ENCODE measurements at places on chromosomes 11 and 22.

DNA sequence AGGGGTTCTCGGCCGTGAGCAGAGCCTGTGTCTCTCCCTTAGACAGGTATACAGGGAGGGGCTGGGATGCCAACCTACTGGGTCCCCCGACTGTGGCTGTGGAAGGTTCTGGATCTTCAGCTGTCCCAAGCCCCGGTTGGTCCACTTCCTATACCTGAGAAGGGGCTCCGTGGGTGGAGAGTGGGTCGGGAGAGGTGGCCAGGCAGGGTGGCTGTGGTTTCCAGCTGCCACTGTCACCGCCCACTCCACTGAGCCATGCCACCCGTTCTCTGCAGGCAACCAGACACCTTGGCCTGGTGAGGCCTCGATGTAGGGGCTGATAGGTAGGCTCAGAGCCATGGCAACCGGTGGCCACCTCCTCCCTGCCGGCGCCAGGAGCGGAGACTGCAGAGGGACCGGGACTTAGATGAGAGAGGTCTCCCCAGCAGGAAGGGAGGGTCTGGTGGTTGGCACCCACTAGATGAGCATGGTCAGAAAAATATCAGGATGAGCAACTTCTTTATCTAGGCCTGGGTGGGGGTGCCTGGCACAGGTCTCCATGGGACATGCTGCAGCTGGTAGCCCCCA, 53.8 kb downstream of the TRIOBP start:
- no peak for DNase-seq

DNA sequence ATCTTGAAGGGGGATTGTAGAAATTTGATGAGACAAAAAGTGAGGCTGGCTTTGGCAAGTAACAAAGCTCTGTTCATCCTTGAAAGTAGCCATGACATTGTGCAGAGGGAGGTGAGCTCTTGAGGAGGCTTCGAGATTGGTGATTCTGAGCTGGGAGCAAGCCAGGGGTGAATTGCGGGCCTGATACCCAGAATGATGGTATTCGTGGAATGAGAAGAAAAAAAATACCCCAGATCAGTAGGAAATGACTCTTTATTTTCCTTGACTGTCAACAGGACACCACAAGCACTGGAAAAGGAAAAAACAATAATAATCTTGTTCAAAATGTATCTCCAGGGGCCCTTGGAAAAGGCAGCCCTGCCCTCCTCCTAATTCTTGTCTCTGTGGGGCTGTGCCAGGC, 62.7 kb downstream of the TSPAN18 start:
- DNase-seq = no peak

DNA sequence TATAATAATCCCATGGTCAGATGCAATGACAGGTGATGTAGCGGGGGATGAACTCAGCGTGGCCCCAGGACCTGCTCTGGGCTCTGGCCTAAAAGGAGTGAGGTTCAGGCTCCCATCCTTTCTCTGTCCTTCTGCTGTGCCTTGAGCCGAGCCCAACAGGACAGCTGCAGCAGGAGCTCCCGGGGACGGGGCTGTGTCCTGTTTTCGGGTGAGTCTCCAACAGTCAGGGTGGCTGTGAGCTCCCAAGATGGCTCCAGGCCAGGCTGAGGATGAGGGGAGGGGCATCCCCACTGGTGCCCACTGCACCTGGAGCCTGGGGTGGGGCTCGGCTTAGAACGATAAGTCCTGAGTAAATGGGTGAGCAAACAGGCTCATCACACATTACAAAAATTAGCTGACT, 1385.0 kb downstream of the BRD1 start:
- no peak for DNase-seq

DNA sequence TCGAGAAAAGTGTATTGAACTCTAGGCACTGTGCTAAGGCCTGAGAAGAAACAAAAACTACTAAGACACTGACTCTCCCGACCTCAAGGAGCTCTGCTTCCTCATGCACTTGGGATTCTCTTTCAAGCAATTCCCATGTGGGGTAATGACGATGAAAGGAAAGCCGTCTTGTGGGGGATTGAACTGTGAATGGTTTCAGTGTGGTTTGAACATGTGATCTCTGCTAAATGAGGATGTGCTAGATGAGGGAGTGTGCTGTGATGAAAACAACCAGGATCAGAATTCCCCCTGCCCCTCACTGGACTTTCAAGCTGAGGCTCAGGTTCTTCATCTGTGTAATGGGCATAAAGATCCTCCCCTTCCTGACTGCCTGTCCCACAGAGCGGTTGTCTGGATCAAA, 74.9 kb downstream of the DEPDC5 start:
- DNase-seq = no peak

- no peak for DNase-seq
Measured at GRCh38 chr11:81579339-81579738, 1154.3 kb downstream of the FAM181B start.

GRCh38 chr11:105693075-105693759, 83.3 kb downstream of the GRIA4 start:
- no peak for DNase-seq

- no peak for DNase-seq
Measured at GRCh38 chr11:133699071-133699470, 146.2 kb downstream of the SPATA19 start.

- no peak for DNase-seq
Measured at GRCh38 chr22:40524392-40525249, 111.9 kb downstream of the MRTFA start.

DNA sequence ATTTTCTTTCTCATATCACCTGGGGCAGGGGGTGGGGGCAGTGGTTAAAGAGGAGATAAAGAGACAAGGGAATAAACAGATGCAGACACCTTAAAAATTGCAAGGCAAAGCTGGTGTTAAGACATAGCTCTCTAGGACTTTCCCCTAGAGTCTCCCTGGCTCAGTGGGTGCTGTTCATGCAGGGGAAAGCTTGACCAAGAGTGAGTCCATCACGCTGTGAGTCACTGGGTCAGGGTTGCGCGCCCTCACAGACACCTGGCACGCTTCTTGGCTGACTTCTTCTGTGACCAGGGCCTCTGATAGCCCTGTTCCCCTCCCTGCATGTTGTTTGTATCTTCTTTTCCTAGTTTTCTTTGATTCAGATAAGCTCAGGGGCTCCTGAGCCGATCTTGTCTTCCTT, 31.9 kb downstream of the COMMD9 start:
- DNase-seq = no peak

GRCh38 chr22:41184679-41185078, 20.4 kb upstream of the L3MBTL2 start:
- DNase-seq = no peak
